GM10248 (cell line): ENCODE measurements at places on chromosomes 5 and 9.

GRCh38 chr9:125536776-125537175, 170.2 kb downstream of the MAPKAP1 start:
- DNase-seq = no peak

GRCh38 chr9:84778570-84778969, 109.0 kb downstream of the NTRK2 start:
- DNase-seq = no peak

GRCh38 chr5:62741761-62742160, 163.1 kb downstream of the LRRC70 start:
- DNase-seq = no peak

DNA sequence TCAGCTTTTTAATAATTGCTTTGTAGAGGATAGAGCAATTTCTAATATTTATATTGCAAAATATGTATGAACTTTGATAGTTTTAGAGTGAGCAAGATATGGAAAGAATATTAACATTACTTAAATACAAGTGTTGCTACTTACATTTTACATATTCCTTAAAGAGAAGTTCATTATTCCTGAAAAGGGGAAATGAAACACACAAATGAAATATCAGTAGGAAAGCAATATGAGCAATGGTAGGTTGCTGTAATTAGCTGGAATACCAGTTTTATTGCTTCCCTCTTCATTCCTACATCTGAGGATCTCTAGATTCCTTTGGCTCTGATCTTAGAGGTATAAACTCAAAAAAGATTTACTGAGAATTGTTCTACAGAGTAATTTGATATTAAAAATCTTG, 414.1 kb downstream of the FAM170A start:
- no peak for DNase-seq

DNA sequence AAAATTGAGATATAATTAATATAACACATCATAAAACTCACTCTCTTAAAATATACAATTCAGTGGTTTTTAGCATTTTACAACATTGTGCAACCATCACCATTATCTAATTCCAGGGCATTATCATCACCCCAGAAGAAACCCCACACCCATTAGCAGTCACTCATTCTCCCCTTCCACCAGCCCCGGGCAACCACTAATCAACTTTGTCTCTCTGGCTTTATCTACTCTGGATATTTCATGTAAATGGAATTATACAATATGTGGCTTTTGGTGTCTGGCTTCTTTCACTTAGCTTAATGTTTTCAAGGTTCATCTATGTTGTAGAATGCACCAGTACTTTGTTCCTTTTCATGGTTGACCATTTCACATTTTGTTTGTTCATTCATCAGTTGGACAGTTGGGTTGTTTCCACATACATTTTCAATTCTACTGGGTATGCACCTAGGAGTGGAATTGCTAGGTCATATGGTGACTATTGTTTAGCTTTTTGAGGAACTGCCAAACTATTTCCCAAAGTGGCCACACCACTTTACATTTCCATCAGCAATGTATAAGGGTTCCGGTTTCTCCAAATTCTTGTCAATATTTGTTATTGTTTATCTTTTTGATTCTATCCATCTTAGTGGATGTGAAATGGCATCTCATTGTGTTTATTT, 62.4 kb downstream of the MARCHF3 start:
- DNase-seq = no peak

DNA sequence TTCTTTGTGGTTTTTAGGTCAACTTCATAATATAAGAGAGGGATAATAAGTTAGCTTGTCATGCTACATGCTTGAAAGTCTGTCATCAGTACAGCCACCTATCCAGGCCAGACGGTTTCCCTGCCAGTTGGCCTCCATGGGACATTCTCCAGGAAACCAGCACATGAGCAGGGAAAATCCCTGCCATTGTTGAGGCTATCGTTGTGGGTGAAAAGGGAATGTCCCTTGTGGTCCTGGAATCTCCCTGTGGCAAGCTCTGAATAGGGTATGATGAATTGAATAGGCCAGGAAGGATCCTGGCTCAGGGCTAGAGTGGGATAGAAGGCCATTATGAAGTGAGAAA, 12.3 kb downstream of the F2RL1 start:
- DNase-seq = no peak

DNA sequence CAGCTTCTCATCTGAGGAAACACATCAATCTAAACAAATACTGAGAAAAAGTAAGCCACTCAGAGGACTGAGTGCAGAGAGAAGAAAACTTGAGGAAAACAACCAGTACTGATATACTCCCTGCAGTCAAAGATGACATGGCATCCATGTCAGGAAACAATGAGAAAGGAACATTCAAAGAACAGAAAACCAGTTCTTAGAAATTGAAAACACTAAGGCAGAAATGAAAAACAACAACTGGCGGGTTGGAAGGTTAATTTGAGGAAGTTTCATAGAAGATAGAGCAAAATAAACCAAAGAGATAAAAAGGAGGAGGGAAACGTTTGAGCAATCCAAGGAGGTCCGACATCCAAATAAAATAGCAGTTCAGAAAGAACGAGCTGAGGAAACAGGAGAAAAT, 475.2 kb downstream of the HINT1 start:
- no peak for DNase-seq

DNA sequence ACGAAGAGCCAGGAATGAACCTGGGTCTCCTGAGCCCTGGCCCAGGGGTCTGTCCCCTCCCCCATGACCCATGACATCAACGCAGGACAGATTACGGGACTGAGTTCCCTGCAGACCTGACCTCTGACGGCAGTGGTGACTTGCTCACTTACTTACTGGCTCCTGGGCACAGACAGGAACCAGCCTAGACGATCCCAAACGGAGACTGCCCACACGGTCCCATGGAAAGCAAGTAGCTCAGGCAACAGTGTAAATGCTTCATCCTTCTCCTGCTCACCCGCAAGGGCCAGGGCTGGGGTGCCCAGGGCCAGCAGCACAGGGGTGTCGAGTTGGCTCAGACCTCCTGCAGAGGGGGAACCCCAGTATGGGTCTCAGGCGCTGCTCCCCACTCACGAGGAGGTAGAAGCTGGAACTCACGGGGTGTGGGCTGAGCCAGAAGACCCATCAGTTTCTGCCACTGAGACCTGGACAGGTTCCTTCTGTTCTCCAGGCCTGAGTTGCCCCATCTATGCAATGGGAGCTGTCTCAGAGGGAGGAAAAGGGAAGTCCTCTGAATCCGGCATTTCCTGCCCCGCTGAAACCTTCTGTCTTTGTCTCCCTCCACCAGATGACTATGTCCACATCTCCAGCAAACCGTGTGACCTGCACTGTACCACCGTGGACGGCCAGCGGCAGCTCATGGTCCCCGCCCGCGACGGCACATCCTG, 5.6 kb downstream of the ADAMTSL2 start:
- no peak for DNase-seq

- DNase-seq = no peak
Observed at GRCh38 chr5:110439296-110439695, 287.2 kb downstream of the TMEM232 start.

GRCh38 chr5:97877588-97877987, 694.5 kb upstream of the RIOK2 start:
- no peak for DNase-seq

- DNase-seq = no peak
Observed at GRCh38 chr5:29568028-29568427, 1625.5 kb upstream of the CDH6 start.

DNA sequence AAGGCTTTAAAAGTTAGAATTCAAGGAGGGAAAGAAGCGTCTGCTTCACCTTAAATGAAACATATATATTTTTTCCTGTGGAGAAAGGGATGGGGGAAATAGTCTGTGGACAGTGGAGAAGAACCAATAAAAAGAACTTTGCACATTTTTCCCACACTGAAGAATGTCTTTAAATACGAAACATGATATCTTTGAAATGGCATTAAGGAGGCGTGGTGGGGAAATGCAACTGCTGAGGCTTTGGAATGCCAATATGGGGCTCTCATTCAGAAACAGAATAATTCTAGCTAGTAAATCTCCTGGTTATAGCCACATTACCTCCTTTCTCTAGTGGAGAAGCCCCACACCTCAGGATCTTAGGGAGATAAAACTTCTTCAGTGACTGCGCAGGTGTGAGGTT, 46.8 kb downstream of the TNC start:
- no peak for DNase-seq

- DNase-seq = no peak
Observed at GRCh38 chr5:113212244-113212920, 222.4 kb downstream of the TSSK1B start.

DNA sequence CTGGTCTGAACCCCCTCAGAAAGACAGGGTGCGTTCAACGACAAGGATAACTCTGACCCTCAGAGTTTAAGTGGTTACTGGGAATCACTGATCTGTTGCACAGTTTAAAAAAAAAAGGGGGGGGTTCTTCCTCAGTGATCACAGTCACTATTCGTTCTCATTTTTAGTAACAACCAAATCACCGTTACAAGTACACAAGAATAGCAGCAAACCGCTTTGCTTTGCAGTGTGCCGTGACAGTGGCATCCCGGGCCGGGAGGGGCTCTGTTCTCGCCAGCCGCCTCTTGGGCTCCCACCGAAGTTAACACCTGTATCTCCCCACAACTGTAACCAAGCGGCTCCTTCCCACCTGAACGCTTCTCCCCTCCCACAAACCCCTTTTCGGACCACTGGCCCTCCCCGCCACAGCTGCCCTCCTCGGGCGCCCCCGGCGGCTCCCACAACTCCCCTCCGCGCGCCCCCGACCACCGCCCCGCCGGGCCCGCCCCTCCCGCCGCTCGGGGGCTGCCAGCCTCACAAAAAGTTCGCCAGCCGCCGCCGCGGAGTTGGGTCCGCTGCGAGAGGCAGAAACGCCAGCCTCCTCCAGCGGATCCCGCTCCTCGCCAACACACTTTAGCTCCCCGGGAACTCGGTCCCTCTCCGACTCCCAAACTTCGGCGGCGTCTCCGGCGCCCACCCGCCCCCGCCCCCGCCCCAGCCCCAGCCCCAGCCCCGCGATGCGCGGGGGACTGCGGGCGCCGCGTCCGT, 1.2 kb downstream of the SSBP2 start:
- DNase-seq = peak; percentile 74

DNA sequence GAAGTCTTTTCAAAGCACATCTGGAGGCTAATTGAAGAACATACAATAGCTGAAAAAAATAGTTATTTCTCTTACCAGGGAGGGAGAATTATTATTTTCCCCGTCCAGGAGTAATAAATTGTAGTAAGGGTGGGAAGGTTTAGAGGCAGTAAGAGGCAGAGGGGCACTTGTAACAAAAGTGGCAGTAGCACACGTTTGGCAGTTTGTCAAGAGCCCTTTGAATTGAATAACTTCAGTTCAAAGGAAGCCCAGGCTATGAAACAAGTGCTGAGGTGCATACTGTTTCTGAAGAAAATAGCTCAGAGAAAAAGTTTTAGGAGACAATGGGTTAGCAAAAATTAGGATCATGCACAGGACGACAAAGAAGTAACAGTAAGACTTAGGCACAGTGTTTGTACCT, 451.3 kb downstream of the LRRC70 start:
- DNase-seq = no peak

- DNase-seq = no peak
Observed at GRCh38 chr5:13251623-13252376, 692.7 kb downstream of the DNAH5 start.

DNA sequence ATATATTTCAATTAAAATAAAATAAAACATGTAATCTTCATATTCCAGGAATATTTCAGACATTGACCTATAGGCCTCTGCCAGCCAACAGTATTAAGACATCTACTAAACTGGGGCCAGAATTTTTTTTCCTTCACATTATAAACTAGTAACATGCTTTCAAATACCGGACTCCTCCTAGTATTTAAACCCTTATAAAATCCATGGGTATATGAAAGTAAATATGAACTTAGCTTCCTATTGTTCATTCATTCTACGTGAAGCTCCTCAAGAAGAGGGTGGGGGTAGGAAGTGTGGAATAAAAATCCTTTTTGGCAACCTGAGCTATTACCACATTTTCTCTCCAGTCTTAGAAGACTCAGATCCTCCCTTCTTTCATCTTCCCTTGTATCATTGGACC, 16.4 kb downstream of the SEMA5A start:
- DNase-seq = no peak

GRCh38 chr9:32136700-32137339, 247.6 kb upstream of the ACO1 start:
- DNase-seq = no peak

DNA sequence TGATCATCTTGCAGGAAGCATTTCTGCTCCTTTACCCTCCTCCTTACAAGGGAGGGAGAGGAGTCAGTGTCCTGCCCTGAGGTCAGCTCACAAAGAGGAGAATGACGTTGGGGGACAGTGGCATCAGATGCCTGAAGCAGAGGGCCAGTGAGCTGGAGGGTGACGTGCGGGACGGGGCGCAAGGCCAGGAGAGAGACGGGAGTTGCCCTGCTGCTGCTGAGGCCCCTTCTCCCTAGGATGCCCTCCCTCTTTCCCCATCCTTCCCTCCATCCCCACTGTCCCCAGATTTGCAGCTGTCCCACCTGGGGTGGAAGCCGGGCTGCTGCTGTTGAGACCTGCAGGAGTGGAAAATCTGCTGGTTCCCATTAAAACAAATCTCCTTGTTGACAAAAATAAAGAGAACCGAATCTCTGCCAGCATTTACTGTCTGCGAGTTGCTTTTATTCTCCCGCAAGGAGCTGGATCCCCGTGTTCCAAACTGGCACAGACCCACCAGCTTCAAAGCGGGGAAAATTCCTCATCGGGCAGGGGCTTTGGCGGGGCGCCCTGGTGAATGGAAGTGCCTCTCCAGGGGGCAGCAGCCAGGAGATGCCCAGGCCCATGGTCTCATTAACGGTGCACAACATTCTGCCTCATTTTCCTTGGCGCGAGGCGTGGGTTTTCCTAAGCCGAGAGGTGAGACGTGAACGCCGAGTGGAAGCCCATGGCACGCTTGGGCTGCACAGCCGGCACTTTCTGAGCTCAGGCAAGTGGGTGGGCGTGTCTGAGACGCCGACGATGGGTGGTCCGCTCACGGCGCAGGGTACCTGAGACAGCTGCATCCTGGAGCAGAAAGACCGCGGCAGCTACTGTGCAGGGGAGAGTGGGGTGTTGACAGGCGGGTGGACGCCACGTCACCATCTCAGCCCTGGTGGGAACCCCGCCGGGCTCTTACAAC, 13.9 kb upstream of the COL5A1 start:
- DNase-seq = no peak

DNA sequence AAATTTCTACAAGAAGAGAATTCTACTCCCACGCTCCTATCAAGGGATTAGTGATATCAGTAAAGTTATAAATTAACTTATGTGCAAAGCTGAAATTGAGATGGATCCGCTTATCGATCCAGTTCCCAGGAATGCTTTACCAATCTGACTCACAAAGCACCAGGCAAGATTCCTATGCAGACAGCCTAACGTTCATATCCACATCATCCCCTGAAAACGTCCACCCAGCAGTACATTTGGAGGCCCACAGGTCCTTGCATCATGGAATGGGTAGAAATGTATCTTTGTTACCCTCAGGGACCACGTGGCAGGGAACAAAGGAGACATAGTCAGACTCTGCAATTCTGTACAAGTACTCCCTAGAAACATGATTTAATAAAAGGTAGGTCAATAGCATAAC, 147.4 kb downstream of the ESM1 start:
- DNase-seq = no peak
